ENCODE measurements at places on chromosomes 1 and 21.
A peak's percentile ranks its signal among the peaks of the same experiment; 100 is the strongest.

- no peak for DNase-seq
Measured at GRCh38 chr1:203148127-203148526, 20.6 kb downstream of the ADORA1 start.

DNA sequence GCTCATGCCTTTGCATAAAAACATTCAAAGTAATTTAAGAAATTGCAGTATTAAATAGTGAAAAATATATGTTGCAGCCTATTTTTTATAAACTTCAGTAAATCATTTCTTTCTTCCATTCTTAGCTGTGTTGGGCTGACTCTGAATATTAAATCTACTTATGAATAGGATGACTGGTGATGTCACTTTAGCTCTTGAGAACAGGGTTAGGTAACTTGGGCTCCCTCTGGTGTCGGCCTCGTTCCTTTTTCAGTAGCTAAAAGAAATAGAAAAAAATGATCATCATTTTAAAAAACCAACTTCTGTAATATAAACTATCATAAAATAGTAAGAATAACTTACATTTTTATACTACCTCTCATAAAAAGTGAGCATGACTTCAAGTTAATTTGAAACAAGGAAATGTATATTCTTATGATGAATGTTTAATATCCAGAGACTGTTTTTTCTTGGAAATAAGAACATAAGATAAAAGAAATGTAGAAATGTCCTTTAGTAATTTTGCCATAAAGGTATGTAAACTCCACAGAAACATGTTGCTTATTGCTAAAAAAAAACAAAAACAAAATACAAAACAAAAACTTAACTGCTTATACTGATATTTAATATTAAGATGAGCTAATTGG is 26.8 kb upstream of the NCAM2 start:
- no peak for DNase-seq

DNA sequence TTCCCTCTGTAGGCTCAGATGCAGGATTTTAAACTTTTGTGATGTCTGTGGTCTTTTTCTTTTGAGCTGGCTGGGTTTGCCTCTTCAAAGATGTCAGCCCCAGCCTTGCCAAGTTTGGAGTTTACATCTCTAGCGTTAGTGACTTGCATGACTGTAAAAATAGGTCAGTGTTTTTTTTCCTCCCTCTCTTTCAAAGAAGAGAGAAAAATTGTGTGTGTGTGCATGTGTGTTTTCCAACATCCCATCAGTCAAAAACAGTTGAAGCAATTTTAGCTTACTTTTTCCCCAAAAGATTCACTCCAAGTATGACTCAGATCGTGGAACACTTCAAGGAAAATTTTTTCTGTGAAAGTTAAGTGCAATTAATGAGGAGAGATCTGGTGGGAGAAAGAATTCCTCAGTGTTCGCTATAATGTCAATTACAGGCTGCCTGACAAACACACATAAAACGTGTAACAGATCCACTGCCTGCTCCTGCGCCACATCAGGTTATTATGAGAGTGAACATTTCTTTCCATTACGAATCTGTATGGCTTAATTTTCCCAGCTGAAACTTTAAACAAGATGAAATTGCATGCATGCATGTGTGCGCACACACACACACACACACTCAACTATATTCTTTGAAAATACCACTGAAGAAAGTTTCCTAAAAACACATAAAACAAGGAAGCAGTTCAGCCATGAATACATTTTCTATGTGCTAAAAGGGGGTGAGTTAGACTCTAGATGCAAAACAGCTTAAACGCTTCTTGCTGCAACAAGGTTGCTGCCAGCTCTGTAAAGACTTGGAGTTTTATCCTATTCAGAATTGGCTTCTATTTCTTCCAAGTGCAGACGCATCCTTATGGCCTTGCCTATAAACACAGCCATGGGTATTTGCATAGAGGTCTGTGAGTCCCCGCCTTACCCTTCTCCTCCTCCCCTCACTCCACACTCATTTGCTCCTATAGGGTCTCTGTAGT is 55.5 kb downstream of the TLR5 start:
- no peak for DNase-seq

DNA sequence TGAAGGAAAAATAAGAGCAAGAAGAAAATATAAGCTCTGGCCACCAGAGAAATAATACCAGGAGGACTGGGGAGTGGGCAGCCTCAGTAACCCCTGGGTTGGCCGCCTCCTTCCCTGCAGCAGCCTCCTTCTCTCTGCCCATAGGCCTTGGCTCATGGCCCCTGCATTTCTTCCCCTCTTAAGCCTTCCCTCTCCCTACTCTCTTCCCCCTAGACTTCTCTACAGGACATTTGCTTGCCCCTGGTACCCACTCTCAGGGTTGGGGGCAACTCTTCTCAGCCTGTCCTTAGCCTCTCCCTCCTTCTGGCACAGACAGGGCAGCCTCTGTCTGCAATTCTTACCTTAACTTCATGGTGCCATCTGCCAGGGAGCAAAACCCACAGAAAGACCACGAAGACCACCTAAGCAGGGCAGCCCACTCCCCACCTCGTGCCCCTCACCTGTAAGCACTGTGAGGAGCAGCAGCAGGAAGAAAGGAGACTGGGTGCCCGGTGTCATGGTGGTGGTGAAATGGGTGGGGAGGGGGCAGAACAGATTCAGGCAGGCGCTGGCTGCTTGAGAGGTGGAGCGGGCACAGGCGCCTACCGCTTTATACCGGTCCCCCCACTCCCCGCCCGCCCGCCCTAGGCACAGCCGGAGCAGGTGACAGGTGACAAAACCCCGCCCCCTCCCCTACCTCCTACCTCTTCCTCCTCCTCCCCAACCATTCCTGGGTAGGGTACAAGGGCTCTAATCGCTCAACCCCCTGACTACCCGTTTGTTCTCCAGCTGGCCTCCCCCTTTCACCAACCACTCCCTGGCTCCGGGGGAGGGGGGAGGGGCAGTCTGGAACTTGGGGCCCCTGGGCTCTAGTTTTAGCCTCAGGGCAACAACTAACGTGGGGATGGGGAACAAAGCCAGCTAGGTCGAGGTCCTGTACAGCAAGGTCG is 15.1 kb downstream of the THBS3 start:
- no peak for DNase-seq

GRCh38 chr1:185244015-185244747 is 72.9 kb downstream of the IVNS1ABP start:
- peak; percentile 42 for DNase-seq

GRCh38 chr1:177914603-177915002 is 55.3 kb downstream of the SEC16B start:
- DNase-seq = no peak

- peak; percentile 46 for DNase-seq
Measured at GRCh38 chr1:226711976-226712741, 26.9 kb downstream of the ITPKB start.
